WTC11 (cell line): ENCODE measurements at places on chromosomes 4 and X. TPM values are rescaled to one million over a fixed set of nuclear protein-coding genes. Genes with fewer than 3 reads are reported as not detected.
A peak's percentile ranks its signal among the peaks of the same experiment; 100 is the strongest.

DNA sequence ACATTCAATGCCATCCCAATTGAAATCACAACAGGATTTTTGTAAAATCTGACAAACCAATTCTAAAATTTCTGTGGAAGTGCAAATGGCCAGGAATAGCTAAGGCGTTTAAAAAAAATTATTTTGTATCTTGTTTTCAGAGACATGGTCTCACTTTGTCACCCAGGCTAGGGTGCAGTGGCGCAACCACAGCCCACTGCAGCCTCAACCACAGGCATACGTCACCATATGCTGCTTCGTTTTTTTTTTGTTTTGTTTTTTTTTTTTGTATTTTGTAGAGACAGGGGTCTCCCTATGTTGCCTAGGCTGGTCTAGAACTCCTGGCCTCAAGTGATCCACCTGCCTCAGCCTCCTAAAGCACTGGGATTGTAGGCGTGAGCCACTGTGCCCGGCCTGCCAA lies 24.5 kb downstream of the ZNF41 start:
- DNase-seq: no peak

GRCh38 chrX:64698317-64698716 lies 277.9 kb downstream of the ZC4H2 start:
- DNase-seq: no peak

GRCh38 chr4:3135155-3136011 lies 60.9 kb downstream of the HTT start:
- DNase-seq: no peak

DNA sequence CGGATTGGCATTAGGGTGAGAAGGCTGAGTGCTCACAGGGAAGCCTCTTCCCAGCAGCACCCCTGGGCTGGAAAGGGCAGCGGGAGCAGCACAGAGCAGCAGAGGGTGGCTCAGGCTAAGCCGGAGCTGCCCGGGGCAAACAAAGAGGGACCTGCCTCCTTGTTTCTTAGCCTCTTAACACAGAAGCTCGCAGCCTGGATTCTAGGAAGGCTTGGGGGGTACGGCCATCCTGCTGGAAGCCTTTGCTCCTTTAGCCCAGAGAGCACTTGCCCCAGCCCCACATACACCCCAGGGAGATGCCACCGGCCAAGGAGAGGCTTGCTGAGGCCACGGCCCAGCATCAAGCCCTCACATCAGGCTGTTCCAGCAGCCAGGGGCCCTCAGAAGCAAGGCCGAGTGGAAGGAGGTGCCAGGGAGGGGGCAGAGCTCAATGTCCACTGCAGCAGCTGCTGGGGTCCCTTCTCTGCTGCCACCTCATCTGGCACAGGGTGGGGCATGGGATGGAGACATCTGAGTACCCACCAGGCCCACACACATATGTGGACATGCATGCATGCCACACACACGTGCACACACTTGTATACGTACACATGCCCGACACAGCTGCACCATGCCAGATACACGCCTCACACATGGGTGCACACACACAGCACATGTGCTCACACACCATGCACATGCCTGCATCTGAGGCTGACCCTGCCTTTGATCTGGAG lies 20.3 kb upstream of the SPON2 start:
- peak; percentile 7 for DNase-seq

DNA sequence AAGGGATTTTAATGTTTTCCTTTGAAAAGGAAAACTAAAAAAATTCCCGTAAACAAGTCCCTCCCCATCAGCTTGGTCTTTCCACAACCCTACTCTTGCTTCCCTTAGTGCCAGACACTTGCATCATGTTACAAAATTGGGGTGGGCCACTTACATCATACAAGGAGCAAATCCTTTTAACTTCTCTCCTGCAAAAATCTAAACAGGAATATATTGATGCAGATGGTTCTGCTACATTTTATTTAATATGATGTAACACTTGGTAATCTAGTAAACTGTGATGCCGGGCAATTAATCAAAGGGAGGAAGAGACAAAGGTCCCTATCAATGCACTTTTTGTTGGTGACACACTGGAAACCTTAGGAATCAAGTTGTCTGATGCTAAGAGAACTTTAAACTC lies 125.3 kb downstream of the UBE2K start:
- no peak for DNase-seq

The NPY2R gene
- total RNA-seq: 0.34 to 0.48 TPM (median 0.39 TPM) in 3 replicates

The SSX1 gene
- 0.34 TPM in 1 of 3 replicates, not detected in the others for total RNA-seq

The TMPRSS11A gene
- total RNA-seq: not detected in 3 replicates

The GYPB gene
- total RNA-seq: not detected in 3 replicates

The SLC6A8 gene
- 102 to 112 TPM (median 110 TPM) in 3 replicates for total RNA-seq
